Suprapubic skin (tissue), 4 donors: ENCODE measurements at places on chromosomes 16 and 17. TPM values are rescaled to one million over a fixed set of nuclear protein-coding genes. Genes with fewer than 3 reads are reported as not detected.
A peak's percentile ranks its signal among the peaks of the same experiment; 100 is the strongest.

DNA sequence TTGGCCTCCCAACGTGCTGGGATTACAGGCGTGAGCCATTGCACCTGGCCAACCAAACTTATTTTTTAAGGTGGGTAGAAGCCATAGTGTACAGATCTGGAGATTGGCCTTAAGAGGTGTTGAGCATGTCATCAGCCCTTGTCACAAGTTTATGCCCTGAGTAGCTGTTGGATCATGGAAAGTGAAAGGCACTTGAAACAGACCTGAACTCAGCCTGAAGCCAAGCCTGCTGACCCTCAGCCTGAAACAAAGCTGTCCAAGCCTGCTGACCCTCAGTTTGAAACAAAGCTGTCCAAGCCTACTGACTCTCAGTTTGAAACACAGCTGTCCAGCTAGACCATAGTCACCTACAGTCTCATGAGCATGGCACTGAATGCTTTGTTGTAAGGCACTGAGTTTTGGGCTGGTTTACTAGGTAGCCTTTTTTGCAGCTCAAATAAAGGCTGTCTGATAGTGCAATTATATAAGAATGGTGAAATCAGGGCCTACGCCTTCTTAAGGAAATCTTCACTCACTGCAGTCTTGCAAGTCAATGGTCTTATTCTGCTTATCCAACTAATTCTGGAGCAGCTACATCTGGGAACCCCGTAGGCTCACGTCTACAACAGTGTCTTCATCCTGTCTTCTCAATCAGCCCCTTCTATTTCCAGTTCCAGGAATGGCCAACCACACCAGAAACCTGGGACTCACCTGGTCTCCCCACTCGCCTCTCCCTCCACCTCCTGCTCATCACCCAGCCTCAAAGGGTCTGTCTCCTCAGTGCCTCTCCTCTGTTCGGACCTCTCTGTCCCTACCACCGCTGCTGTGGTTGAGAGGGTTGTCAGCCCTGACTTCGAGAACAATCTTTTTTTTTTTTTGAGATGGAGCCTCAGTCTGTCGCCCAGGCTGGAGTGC is 2.9 kb upstream of the NPIPB15 start:
- no peak overlapping the region for H3K27ac ChIP-seq
- H3K4me1 ChIP-seq = peaks cover 5% of the 10 kb centered on the region
- H3K27me3 ChIP-seq = no peaks in the 10 kb centered on the region
- no peak for DNase-seq
- H3K4me3 ChIP-seq = no peak overlapping the region
- no peaks in the 10 kb centered on the region for H3K36me3 ChIP-seq

DNA sequence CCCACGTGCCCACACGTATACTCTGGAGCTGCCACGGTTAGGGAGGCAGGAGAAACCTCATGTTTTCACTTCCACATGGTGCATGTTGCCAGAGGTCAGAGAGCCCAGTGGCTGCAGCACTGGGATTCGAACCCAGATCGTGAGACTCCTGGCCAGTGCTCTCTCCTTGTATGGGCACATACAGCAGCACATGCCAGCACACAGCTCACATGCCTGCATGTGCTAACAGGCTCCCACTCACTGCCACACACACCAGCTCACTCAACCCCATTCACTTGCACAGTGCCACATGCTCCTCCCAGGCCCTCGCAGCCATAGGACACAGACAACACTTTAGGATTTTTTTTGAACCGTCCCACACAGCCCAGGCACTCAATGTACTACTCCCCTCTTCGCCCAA is 49.5 kb upstream of the MRPS23 start:
- H3K27ac ChIP-seq = peak overlapping the region; percentile 85
- DNase-seq = no peak
- no peaks in the 10 kb centered on the region for H3K27me3 ChIP-seq

DNA sequence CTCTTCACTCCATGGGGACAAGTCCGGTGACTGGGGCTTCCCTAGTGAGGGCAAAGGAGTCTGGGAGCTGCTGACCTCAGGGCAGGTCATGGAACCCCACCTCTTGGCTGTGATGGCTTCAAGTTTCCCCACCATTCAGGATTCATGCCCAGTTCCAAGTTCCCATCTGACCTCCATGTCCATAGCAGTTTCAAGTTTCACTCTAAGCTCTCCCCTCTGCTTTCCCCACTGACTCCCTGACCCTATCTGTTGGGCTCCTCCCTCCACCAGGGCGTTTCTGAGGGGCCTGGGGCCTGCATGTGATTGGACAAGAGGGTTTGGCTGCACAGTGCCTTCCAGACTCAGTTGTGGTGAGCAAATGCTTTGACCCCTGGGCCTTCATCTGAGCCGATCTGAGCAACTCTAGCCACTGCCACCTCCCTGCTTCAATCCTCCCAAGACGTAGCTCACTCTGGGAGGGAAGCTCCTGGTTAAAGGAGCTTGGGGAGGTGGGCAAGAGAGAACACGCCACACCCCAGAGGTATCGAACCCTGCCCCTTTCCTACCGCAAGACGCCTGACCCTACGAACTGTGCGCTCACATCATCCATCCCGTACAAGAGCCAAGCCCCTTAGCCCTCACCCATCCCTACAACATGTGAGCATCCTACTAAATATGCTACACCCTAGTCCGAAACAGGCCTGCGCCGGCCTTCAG is 8.3 kb downstream of the ZNF629 start:
- no peak overlapping the region for H3K27ac ChIP-seq
- peaks cover 30% of the 10 kb centered on the region for H3K4me1 ChIP-seq
- no peaks in the 10 kb centered on the region for H3K27me3 ChIP-seq

DNA sequence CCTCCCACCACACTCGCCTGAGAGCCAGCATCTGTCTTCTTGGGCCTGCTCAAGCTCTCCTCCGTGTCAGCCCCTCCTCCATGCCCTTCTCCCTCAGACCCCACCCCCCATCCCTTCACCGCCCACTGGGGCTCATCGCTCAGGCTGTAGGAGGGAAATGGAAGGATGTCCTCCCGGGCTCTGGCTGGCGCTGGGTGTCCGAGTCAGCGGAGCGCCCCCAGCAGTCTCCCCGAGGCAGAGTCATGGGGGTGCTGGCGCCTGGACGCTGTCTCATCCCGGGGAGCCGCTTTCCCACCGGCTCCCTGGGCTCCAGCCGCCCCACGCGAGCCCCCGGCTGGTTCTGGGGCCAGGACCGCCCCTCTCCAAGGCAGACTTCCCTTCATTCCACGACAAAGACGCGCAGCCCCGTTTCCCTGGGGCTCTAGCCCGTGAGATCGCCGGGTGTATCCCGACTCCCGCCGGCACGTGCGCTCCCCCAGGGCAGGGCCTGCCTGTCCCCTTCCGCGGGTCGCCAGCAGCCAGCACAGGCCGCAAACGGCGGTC is 428 bp upstream of the ANTKMT start:
- H3K4me1 ChIP-seq = peaks cover 37% of the 10 kb centered on the region
- no peaks in the 10 kb centered on the region for H3K36me3 ChIP-seq
- peak overlapping the region; percentile 49 for H3K27ac ChIP-seq
- DNase-seq = no peak

- H3K27ac ChIP-seq = no peak overlapping the region
- H3K4me1 ChIP-seq = peaks cover 45% of the 10 kb centered on the region
- no peak for DNase-seq
- no peaks in the 10 kb centered on the region for H3K36me3 ChIP-seq
- no peaks in the 10 kb centered on the region for H3K27me3 ChIP-seq
- H3K4me3 ChIP-seq = no peak overlapping the region
Observed at GRCh38 chr17:43671755-43672519, 10.2 kb upstream of the MEOX1 start.

DNA sequence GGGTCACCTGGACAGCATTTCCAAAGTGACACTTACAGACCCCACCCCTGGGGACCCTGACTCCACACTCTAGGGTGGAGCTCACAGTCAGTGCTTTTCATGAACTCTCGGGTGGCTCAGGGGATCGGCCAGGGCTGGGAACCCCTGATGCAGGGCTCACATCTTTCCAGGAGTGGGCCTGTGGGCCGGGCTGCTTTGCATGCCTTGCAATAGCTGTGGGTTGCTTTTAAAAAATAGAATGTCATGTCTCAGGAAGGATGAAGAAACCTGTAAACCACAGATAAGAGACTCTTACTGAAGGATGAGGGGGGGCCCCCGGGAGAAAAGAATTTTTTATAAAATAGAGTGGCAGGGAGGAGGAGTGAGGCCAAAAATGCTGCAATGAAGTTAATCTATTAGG is 40.2 kb downstream of the RBFOX3 start:
- DNase-seq = no peak
- peaks cover 69% of the 10 kb centered on the region for H3K27me3 ChIP-seq
- no peak overlapping the region for H3K27ac ChIP-seq
- H3K36me3 ChIP-seq = no peaks in the 10 kb centered on the region

The GCGR gene
- total RNA-seq = 3.8 TPM

- H3K4me3 ChIP-seq = no peak overlapping the region
- H3K27me3 ChIP-seq = peaks cover 8% of the 10 kb centered on the region
- H3K4me1 ChIP-seq = no peaks in the 10 kb centered on the region
- DNase-seq = no peak
- H3K36me3 ChIP-seq = no peaks in the 10 kb centered on the region
- no peak overlapping the region for H3K27ac ChIP-seq
Observed at GRCh38 chr16:50520451-50521245, 27.5 kb upstream of the NKD1 start.

DNA sequence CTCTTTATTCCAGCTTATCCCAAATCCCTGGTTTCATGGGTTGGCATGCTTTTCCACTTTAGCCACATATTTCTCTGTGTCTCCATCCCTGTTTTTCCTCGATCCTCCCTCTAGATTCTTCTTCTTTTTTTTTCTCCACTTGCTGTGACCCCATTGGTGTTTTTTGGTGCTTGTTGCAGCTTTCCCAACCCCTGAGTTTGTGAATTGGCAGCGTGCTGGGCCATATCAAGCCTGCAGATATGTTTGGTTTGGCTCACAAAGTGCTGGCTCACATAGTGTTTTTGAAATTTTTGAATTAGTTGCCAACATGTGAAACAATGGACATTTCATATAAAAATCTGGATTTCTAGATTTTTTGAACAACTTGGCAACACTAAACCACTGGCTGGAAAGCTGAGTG is 8.8 kb downstream of the GPR139 start:
- H3K4me3 ChIP-seq = no peak overlapping the region
- no peaks in the 10 kb centered on the region for H3K36me3 ChIP-seq
- H3K27ac ChIP-seq = no peak overlapping the region
- H3K4me1 ChIP-seq = no peaks in the 10 kb centered on the region
- H3K27me3 ChIP-seq = no peaks in the 10 kb centered on the region
- no peak for DNase-seq

GRCh38 chr17:76353004-76353598 is 615 bp downstream of the PRPSAP1 start:
- peak overlapping the region; percentile 87 for H3K4me3 ChIP-seq
- H3K27ac ChIP-seq = peak overlapping the region; percentile 85
- peaks cover 20% of the 10 kb centered on the region for H3K4me1 ChIP-seq
- peaks cover 2% of the 10 kb centered on the region for H3K36me3 ChIP-seq
